Right cardiac atrium (tissue), 5 donors: ENCODE measurements at places on chromosomes 4 and X.

GRCh38 chrX:120795301-120795700 lies 80.4 kb downstream of the CT47B1 start:
- no peak for DNase-seq

GRCh38 chr4:165767671-165768070 lies 105.4 kb upstream of the TLL1 start:
- no peak for DNase-seq

DNA sequence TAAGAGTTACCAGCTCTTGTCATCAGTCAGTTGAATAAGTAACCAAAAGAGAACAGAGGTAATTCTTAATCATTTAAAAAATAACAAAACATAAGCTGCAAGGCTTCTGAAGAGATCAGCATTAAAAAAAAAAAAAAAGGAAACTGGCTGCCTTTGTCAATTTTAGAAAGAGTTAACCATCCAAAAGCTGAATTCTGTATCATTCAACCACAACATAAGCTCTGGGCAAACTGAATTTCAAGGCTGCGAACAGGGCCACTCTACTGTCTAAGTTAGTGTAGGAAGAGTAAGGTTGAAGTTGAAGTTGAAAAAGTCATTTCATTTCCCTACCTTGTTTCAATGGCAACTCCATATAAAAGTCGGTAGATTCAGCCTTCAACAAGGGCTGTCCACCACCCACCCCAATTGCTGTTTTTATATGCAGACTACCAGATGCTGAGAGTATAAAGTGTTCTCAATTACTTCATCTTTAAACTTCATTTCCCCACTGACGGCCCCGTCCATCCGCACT lies 1.1 kb upstream of the LIN54 start:
- DNase-seq: no peak

GRCh38 chrX:37817579-37817978 lies 29.8 kb downstream of the DYNLT3 start:
- DNase-seq: no peak

GRCh38 chr4:52657292-52657617 lies 1.8 kb downstream of the USP46 start:
- no peak for DNase-seq

GRCh38 chr4:180530787-180531186 lies 1712.4 kb upstream of the TENM3 start:
- DNase-seq: no peak

DNA sequence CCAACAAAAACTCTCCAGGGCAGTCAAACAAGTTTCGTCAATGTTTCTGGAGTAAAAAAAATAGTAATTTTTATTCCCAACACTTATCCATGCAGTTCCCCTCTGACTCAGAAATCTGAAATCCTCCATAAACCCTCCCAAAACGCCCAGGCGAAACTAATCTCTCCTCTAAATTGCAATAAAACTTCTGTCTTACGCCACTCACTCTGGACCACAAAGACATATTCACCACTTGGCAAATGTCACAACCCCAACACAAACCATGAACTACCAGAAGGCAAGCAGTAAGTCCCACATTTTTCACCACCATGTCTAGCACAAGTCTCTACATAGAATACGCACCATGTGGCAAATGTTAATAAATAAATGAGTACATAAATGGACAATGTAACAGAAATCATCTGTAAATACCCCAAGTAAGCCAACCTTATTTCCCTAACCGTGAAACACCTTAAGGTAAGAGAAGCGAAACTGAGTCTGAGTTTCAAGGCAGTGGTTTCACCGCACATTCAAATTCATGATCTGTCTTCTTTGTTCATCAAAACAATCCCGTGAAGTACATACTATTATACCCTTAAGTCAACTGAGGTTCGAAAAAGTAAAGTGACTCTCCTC lies 1.6 kb downstream of the PAPSS1 start:
- no peak for DNase-seq

DNA sequence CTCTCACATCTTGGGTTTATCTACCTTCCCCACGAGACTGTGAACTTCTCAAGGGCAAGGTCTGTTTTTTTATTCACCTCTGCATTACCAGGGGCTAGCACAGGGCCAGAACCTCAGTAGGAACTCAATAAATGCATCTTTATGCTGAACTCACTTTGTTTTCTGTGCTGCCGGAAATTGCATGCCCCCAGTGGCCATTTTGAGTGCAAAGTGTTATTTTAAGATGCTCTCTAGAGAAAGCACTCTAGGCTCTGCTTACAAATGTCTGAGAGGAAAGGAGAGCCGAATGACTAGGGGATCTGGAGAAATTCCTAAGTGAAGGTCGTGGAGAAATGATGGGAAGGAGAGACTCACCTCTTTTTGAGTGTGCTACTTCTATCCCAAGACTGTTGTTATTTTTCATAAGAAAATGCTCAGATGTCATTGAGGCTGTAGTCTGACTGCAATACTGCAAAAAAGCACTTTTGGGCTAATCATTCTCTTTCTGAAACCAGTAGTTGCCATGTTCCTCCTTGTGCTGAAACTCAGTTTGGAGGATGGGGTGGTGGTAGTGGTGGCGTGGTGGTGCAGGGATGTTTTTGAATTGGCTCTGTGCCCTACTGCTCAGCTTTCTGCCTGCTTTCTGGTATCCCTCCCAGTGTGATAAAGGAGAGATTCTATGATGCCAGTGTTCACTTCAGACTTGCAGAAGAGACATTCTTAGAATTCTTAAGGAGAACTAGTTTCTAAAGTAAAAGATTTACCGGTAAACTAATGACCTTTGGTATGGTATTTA lies 41.3 kb downstream of the DOCK11 start:
- DNase-seq: no peak

GRCh38 chr4:162274354-162274753 lies 110.6 kb upstream of the FSTL5 start:
- DNase-seq: peak; percentile 37

GRCh38 chr4:173929921-173930320 lies 353.5 kb downstream of the FBXO8 start:
- no peak for DNase-seq

GRCh38 chrX:9433596-9433995 lies 31.3 kb upstream of the TBL1X start:
- no peak for DNase-seq

- no peak for DNase-seq
Measured at GRCh38 chr4:151034829-151035228, 19.7 kb upstream of the LRBA start.

GRCh38 chr4:89275587-89275986 lies 32.0 kb downstream of the GPRIN3 start:
- DNase-seq: no peak

- DNase-seq: no peak
Measured at GRCh38 chr4:168240821-168241220, 77.7 kb downstream of the DDX60 start.

GRCh38 chrX:916230-916599 lies 285.6 kb downstream of the SHOX start:
- no peak for DNase-seq

GRCh38 chr4:83065266-83065665 lies 30.3 kb downstream of the COPS4 start:
- no peak for DNase-seq

- peak; percentile 67 for DNase-seq
Measured at GRCh38 chr4:73869130-73870055, at the start of gene CXCL1. CXCL1 (plus strand) TSS chr4:73869393; CDS start chr4:73869471, 78 bp downstream.

DNA sequence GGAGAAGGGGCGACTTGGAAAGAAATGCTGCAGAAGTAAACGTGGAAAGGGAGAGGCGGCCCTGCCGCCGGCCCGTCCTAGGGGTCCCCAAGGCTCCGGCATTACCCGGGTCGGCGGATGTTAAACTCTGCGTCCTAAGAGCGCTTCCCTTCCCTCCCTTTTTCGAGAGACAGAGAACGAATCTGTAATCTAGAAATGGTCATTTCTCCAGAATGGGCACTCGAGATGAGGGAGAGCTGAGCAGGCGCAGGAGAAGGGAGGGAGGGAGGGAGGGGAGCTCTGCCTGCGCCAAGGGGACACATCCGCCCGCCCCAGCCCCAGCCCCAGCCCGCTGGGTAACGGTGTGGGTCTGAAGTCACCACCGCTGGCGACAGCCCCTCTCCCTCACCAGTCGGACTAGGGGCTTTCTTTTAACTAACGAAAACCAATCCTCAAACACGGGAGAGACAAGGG lies 1.7 kb downstream of the HCFC1 start:
- DNase-seq: no peak
